ENCODE measurements at places on chromosomes 16 and 17.
A peak's percentile ranks its signal among the peaks of the same experiment; 100 is the strongest.

- no peak for DNase-seq
Measured at GRCh38 chr16:24652209-24652712, 77.2 kb upstream of the TNRC6A start.

- peak; percentile 91 for DNase-seq
Measured at GRCh38 chr17:48335858-48336500, 94.0 kb downstream of the SKAP1 start.

- DNase-seq: peak; percentile 84
Measured at GRCh38 chr17:1908699-1909309, 79.0 kb downstream of the RPA1 start.

GRCh38 chr17:57602896-57603295, 142.2 kb downstream of the CCDC182 start:
- no peak for DNase-seq

DNA sequence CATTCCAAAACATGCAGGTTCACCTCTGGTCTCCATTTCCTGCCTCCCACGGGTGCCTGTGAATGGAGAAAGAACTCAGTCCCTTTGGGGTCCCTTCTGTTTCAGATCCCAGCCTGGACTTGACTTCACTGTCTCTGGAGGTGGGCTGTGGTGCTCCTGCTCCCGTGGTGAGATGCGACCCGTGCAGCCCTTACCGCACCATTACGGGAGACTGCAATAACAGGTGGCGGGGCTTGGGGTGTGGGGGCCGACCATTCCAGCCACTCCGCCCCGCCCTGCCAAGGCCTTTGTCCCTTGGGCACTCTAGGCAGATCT, 10.5 kb downstream of the LPO start:
- no peak for DNase-seq

- no peak for DNase-seq
Measured at GRCh38 chr16:88640498-88641247, 2.3 kb downstream of the IL17C start.

GRCh38 chr17:75872434-75873351, 5.7 kb downstream of the TRIM47 start:
- DNase-seq: no peak

GRCh38 chr17:31788571-31788946, 70.5 kb downstream of the COPRS start:
- DNase-seq: no peak
